ENCODE measurements at places on chromosomes 13 and 19.

- no peak for DNase-seq
Observed at GRCh38 chr13:36717966-36718545, 44.2 kb downstream of the SERTM1 start.

- DNase-seq = no peak
Observed at GRCh38 chr19:39238944-39239343, 5.9 kb downstream of the IFNL3 start.

DNA sequence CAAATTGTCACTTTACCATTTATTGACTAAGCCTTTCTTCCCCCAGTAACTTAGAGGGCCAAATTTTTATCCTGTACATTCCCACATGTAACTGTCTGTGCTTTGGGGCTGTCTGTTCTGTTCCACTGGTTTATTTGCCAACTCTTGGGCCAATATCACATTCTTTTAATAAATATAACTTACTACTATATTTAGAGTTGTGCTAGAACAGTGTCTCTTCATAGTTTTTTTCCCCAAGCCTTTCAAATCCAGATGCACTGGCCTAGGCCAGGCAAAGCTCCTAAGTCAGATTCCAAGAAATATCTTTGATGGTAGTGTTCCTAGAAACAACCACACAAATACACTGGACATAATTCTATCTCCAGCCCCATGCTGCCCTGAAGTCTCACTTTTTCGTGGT is 16.0 kb upstream of the CEBPG start:
- DNase-seq = no peak

DNA sequence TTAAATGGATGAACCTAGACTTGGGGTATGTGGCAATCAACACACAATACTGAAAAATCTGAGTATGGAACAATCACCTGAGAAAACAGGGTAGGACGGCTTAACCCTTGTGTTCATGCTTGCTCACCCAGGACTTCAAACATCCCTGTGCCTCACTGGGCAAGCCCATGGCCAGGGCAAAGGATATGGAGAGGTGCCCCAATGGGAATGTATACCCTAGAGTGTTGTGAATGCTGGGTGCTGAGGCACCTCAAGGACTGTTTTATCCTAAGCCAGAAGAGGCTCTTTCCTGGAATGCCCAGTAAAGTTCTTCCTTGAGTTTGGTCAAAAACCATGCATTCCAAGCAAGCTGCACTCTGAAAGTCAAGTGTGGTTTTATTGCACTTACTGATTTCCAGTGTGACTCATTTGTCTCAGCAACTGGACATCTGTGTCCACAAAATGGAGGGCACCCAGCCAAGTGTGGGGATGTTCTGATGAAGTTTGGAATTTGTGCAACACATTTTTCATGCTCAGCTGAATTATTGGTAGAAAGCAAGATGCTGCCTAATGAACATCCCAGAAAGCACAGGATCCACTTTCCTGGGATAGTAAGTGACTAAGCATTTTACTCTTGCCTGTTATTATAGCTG is 531.3 kb downstream of the RFC3 start:
- DNase-seq = no peak

Measured in DND-41 (cell line).